Nephron progenitor cell (in vitro differentiated cells): ENCODE measurements at places on chromosomes 7 and 10.

DNA sequence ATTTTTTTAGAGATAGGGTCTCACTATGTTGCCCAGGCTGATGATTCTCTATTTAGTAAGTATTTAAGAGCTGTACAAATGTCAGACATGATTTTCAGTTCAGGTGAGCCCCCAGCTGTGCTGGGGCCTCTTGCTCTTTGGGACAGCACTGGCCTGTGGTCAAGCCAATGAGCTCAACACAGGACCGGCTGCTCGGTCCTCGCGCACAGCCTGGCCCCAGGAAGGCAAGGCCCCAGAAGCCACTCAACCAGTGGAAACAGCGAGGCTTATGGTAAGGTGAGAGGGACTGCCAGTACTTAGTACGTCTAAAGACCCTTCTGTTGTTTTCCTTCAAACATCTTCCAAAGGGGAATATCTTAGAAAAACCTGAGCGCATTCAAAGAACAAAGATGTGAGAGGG, 211.8 kb downstream of the SKIDA1 start:
- no peak for DNase-seq

DNA sequence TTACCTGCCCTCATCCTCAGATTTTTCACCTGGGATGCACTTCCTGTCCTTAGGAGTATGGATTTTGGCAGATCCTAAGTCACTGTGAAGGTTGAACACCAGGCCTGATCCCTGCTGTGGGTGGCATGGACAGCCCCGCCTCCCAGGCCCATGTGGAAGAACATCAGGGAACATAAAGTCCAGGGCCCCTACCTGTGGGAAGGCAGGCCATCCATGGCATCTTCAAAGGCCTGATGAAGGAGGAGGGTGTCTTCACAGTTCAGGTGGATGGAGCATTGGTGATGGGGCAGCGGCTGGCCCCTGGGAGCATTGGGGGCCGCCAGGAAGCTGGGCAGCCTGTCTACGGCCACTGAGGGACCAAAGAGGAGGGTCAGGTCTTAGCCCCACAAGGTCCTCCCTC, 24.6 kb downstream of the PYROXD2 start:
- DNase-seq = no peak

GRCh38 chr7:139422126-139422525, 61.3 kb downstream of the KLRG2 start:
- DNase-seq = no peak

DNA sequence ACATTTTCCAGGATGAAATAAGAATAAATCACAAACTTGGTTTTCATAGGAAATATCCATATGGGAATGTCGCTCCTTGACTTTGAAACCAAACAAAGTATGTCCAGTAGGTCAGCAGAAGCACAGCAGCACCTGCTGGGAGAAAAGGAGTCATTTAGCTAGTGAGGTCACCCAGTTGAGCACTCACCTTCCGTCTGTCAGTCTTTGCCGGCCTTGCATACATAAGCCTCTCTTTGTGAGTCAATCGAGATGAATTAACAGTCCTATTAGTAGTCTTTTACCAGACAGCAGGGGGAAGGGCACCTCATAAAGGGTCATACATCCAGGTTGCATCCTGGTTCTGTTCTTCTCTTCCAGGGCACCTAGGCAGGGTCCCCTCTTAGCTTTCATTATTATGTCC, 232.5 kb upstream of the FZD1 start:
- no peak for DNase-seq

- DNase-seq = no peak
These were observed 85.4 kb downstream of the RNF32 start for GRCh38 chr7:156725936-156726335.

DNA sequence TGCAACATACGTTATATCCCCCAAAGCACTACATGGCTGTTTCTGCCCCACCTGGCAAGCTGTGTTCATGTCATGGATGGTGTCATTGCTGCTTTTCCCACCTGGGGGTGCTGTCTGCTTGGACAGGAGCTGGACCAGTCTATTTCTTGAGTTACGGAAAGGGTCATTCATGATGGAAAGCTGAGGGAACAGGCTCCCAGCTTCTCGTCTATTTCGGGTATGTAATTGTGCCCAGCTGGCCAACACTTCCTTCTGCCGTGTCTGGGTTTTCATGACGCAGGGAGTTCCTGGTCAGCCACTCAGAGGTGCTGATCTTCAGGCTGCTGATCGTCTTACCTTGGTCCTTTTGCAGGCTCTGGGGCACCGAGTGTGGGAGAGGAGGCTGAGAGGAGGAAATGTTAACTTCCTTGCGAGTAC, 8.6 kb downstream of the BTBD16 start:
- DNase-seq = peak; percentile 71

GRCh38 chr10:69867699-69868558, 66.2 kb downstream of the COL13A1 start:
- no peak for DNase-seq

GRCh38 chr7:129848436-129848835, 104.3 kb downstream of the UBE2H start:
- DNase-seq = no peak

DNA sequence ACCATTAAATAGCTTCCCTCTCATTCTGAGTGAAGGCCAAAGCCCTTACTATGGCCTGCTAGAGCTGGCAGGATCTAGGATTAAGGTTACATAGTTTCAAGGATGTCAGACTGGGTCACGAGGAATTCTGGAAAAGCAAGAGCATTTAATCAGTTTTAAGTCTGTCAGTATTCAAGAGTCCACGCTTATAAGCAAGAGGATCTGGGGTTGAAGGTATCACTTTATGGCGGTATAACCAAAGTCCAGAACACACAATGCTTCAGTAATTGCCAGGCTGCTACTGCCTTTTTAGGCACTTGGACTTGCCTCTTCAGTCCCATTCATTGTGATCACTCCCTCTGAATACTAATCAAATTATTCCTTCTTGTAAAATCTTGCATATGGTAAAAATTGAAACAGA, 101.0 kb downstream of the HBP1 start:
- no peak for DNase-seq

DNA sequence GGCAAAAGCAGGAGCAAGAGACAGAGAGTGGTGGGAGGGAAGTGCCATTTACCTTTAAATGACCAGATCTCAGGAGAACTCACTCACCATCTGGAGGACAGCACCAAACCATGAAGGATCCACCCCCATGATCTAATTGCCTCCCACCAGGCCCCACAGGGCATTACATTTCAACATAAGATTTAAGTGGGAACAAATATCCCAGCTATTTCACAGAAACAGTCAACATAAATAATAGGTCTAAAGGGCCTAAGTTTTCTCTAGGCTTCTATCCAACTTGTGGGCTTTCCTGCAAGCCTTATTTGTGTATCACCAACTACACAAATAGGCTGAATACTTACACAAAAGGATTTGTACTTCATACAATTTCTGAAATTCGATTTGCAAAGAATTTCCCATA, 196.8 kb upstream of the POT1 start:
- DNase-seq = no peak

GRCh38 chr7:148733496-148733895, 34.8 kb downstream of the CUL1 start:
- no peak for DNase-seq

GRCh38 chr7:117837841-117838240, 35.4 kb downstream of the CTTNBP2 start:
- DNase-seq = no peak

DNA sequence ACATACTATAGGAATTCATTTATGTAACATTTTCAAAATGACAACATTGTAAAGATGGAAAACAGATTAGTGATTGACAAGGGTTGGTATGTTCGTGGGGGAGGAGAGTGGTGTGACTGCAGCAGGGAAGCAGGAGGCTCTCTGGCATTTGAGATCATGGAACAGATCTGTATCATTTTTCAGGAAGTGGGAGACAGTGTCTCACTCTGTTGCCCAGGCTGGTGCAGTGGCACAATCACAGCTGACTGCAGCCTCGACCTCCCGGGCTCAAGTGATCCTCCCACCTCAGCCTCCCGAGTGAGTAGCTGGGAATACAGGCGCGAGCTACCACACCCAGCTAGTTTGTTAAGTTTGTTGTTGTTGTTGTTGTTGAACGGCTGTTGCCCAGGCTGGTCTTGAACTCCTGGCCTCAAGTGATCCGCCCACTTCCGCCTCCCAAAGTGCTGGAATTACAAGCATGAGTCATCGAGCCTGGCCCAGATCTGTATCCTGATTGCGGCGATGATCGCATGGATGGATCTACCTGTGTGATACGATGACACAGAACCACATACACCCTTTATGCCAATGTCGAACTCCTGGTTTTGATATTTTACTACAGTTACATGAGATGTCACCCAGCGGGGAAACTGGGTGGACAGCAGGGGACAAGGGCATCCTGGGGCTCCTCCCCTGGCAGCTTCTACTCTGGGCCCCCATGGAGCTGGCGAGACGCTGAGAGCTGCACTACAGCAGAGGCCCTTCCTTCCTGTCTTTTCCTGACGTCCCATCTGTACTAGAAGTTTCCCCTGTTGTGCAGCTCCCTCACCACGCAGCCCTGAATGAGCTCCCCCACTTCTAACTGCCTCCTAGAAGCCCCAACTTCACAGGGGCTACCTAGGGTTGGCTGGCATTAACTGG, 12.3 kb upstream of the CYTH3 start:
- no peak for DNase-seq

DNA sequence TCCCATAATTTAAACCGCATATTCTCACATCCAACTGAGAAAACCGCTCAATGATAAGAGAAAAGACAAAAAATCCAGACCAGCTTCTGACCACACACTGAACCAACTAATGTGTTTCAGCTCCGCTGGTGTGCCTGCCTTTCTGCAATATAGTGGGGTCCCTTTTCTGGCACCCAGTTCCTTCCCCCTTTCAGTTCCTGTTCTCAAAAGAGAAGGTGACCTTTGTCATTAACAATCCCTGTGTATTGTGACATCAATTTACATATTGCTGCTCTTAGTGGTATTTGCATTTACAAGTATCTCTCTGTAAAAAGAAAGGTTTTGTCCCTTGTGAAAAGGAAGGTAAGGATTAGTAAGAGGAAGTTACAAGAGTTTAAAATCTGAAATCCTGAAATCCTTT, 1.4 kb downstream of the PPP1R17 start:
- DNase-seq = no peak

DNA sequence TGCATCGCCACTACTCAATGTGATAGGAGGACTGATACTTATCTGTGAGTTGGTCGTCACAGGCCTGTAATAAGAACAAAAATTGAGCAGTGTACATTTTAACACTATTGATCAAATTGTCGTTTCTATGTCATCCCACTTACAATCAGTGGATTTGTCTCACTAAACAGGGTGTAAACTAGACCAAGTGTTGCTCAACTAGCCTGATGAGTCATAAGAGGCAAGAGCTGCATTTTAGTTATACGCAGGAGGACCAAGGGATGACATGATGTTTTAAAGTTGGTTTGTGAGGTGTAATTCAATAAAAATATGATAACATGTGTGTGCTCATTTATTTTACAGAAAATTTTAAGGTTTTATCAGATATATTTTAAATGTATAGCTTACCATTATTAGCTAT, 1239.2 kb downstream of the REEP3 start:
- DNase-seq = no peak

- DNase-seq = no peak
These were observed 2.2 kb upstream of the LRRC27 start for GRCh38 chr10:132329565-132330485.

GRCh38 chr10:125562737-125563136, 120.2 kb downstream of the TEX36 start:
- no peak for DNase-seq

GRCh38 chr10:78491812-78492211, 458.1 kb downstream of the RPS24 start:
- DNase-seq = no peak

DNA sequence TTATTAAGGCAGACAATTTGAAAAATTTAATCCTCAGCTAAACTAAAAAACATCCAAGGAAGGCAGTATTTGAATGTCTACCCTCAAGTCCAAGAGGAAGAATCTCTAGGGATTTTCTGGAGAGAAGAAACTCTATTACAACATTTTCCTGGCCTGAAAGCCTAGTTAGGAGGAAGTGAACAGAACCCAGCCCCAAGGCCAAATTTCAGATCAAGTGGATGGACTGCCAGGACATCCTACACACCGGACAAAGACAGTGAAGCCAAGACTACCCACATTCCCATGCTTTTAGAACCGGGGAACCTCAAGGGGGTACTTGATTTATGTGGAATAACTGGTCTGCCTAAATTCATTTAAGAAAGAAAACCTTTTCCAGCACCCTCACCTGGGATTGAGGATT, 108.9 kb upstream of the MEOX2 start:
- DNase-seq = no peak

GRCh38 chr7:92625617-92626016, 35.4 kb upstream of the FAM133B start:
- DNase-seq = no peak

DNA sequence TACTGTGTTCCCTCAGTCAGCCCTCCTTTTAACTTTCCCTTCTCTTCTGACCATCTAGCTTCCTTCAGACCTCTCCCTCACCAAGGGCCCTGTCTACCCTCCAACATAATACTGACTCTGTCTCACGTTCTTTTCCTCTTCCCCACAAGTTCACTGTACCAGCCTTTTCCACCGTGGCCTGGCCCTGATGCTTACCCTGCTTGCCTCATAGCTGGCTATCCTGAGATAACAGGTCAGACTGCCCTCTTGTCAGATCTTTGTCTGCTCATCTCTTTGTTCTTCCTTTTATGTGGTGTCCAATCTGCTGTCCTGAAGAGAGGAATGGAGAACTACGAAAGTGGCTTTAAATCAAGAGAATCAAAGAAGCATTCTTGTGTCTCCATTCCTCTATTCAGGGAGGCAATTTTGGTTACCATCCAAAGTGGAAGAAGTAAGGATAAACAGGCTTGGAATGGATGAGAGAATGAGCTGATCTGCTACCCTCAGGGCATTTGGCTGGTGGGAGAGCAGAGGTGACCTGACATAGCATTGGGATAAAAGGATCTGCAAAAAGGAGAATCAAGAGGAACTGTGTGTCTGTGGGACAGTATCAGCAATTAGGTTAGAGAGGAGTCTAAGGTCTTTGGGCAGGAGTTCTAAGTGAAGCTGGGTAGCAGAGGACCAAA, 8.1 kb downstream of the BTAF1 start:
- no peak for DNase-seq

DNA sequence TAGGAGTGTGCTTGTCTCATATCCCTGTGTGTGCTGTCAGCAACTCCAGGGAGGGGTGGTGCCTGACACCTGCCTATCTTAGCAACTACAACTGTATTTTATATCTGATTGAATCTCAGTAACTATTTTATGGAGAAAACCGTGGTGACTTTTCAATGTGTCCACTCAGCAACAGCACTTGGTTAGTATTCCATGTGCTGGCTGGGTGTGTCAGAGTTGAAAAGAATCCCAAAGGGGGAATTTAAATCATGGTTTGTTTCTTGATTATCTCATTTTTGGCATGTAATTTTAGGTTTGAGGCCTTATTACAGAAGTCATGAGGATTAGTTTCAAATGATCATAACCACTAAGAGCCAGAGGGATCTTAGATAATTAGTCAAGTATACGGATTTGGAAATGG, 425.7 kb upstream of the FZD8 start:
- no peak for DNase-seq

DNA sequence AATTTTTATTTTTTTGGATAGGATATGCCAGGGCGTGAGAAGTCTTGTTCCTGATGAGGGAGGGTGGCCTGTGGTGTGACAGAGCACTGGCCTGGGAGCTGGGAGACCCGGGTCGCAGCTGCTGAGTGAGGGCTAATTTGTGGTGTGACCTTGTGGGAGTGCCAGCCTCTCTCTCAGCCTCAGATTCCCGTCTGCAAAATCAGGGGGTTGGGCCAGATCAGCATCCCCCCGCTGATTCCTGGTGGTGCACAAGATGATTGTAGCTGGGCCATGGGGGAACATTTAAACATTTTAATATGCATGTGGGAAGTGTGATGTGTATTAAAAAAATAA, 14.9 kb downstream of the TSPAN15 start:
- no peak for DNase-seq

GRCh38 chr10:3624367-3624766, 160.6 kb downstream of the KLF6 start:
- DNase-seq = no peak
